ENCODE measurements at places on chromosomes 3 and 15.

- DNase-seq = no peak
Measured at GRCh38 chr15:87477026-87477425, 779.5 kb downstream of the NTRK3 start.

- no peak for DNase-seq
Measured at GRCh38 chr3:12294885-12295580, 6.2 kb downstream of the PPARG start.

DNA sequence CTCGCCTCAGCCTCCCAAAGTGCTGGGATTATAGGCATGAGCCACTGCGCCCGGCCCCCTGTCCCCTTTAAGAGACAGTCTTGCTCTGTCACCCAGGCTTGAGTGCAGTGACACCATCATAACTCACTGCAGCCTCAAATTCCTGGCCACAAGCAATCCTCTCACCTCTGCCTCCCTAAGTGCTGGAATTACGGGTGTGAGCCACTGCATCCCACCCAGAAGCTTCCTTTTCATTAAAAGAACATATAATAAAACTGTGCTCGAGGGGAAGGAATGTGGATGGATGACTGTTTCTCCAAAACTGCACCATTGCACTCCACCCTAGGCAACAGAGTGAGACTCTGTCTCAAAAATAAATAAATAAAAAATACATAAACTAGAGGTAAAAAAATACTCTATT, 70.1 kb downstream of the NCEH1 start:
- DNase-seq = no peak

DNA sequence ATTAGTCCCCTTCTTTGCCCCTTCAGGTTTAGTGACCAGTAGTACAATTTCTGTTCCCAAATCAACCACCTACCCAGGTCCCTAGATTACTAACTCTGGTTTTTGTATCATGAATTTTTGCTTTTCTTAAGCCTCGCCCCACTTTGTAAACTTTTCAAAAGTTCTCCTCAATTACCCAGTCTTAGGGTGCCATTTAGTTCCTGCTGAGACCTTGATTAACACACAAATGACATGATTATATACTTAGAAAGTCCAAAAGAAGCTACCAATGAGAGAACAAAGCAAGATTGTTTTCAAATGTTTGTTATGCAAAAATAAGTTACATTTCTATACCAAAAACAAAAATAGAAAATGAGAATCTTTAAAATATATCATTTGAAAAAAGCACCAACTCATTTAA, 594.4 kb downstream of the SQOR start:
- DNase-seq = no peak

GRCh38 chr3:69413551-69414207, 27.8 kb upstream of the FRMD4B start:
- DNase-seq = no peak

GRCh38 chr3:13419505-13420044, 547 bp downstream of the NUP210 start:
- DNase-seq = no peak

- no peak for DNase-seq
Measured at GRCh38 chr3:142628801-142629200, 32.6 kb downstream of the PLS1 start.

DNA sequence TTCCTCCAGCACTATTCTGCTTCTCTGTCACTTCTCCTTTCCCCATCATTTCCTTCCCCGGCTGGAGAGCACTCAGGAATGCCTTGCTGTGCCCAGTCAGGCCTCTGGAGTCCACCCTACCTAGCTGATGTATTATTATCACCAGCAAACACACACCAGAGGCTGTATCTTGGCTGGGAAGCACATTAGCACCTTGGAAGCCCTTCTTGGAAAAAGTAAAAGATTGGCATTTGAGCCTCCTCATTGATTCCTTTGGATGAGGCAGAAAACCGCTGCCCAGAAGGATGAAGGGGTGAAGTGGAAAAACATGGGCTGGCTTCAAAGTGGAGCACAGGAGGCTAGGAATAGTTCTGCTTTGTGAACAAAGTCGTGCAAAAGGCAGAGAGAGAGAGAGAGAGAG, 244.3 kb downstream of the RPLP1 start:
- no peak for DNase-seq

GRCh38 chr3:4680871-4681300, 187.7 kb downstream of the ITPR1 start:
- no peak for DNase-seq

DNA sequence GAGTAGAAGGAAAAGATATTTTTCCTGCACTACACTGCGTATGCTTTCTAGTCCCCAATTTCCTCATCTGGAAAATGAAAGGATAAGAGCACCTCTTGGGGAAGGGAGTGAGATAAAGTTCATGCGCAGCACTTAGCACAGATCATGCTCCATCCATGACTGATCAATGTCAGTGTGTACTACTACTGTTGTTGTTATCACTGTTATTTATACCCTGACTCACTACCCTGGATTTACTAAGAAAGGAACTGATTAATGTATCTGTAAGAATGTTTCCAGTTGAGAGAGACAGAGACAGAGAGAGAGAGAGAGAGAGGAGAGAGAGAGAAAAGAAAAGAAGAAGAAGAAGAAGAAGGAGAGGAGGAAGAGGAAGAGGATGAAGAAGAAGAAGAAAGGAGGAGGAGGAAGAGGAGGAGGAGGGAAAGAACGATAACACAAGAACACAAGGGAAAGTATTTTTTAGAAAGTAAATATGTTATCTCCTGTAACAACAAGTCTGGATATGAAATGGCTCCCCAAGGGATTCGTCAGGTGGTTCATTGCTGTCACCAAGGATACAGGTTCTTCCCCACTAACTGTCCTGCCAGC, 212.2 kb upstream of the PROK2 start:
- no peak for DNase-seq

DNA sequence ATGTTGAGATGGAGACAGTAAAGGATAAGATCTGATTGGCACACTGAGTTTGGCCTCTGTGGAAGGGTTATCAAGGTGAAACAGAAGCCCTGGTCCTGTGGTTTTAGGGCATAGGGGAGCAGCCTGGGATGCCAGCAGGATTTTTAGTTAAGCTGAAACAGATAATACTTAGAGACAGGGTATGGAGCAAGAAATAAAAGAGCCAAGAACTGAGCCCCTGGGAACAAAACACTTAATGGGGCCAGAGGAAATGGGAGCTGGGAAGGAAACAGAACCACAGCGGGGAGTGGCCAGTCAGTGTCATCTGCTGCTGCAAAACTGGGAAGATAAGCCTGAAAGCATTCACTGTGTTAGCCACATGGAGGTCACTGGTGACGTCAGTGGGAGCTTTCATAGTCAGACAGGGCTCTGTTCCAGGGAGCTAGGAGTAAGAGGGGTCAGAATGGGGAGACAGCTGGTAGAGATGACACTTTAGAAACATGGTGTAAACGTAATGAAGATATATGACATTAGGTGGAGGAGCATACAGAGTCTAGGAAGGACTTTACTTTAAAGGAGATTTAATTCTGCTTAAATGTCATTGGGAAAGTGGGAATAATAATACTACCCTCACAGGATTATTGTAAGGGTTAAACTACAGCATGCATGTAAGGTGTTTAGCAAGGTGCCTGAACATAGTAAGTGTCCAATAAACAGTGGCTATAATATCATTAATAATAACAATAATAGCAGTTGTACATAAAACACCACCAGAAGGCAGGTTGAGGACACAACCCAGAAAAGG, 172.7 kb upstream of the CTNNB1 start:
- no peak for DNase-seq

GRCh38 chr3:112002096-112002971, 3.6 kb downstream of the TAGLN3 start:
- no peak for DNase-seq

GRCh38 chr3:18245721-18246120, 179.4 kb downstream of the SATB1 start:
- no peak for DNase-seq

DNA sequence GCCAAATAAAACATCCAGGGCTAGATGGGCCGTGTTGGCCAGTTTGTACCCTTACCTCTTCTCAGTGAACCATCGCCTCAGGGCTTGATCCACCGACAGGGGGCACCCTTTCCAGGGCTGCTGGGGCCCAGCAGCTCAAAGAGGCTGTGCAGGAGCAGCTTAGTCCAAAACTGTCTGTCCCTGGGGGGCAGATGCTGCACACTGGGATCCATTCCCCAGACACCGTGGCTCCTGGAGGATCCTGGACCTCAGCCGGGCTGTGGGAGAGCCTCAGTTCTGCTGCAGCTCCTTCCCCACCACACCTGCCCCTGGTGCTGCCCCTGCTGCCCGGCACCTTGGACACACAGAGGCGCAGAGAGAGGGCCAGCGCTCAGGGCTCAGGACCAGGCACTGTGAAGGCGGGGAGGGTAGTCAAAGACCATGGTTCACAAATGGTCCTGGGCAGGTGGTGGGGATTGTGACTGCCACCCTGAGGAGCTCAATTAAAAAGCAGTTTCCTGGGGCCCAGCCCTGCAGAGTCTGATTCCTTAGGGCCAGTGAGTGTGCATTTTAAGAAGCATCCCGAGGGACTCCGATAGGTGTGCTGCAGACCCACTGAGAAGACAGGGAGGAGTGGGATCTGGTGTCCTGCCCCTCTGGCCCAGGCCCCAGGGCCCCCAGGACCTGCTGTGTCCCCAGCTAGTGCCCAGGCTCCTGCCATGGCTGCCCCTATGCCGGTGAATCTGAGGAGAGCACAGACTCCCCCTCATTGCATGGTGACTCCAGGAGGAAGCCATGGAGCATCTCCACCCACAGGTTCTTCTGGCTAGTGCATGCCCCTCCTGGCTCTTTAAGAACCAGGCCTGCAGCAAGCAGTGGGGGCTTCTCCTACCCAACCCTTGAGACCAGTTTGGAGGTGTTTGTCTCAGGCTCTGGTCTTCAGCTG, 86.5 kb upstream of the PRR20G start:
- DNase-seq = no peak

DNA sequence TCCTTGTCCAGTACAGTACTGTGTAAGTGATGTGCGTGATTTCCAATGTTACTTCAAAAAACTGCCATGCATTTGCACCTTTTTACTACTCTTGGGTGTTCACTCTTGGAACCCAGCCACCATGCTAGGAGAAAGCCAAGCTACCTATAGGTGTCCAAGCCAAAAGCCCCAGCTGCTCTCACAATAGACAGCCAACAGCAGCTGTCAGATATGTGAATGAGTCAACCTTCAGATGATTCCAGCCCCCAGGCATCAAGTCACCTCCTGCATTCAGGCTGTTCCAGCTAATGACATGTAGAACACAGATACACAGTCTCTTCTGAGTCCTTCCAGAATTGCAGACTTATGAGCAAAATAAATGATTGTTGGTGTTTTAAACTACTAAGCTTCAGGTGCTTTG, 417.7 kb upstream of the TGFBR2 start:
- DNase-seq = no peak

- DNase-seq = no peak
Measured at GRCh38 chr3:106277731-106278130, 408.9 kb upstream of the CBLB start.

DNA sequence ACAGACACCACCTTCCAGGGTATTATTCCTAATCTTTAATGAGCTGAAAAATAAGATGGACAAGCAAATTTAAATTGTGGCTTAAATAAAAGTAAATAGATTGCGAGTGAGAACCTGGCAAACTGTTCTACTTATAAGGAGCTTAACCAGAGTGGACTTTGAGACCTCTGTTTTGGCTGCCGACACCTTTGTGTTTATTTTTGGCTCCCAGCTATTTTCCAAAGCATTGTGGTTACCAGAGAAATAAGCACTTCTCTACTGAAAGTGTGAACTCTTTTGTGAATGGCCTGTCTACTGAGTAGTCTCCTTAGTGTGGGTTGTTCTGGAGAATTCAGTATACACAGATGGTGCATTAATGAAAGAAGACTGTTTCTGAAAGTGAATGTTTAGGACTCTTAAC, 109.4 kb downstream of the ATP8B4 start:
- DNase-seq = no peak

GRCh38 chr3:197496746-197497125, 59.0 kb downstream of the BDH1 start:
- DNase-seq = no peak

GRCh38 chr3:99895703-99896441, 78.2 kb downstream of the CMSS1 start:
- DNase-seq = peak; percentile 38

- no peak for DNase-seq
Measured at GRCh38 chr3:19171794-19172193, 23.5 kb downstream of the KCNH8 start.

DNA sequence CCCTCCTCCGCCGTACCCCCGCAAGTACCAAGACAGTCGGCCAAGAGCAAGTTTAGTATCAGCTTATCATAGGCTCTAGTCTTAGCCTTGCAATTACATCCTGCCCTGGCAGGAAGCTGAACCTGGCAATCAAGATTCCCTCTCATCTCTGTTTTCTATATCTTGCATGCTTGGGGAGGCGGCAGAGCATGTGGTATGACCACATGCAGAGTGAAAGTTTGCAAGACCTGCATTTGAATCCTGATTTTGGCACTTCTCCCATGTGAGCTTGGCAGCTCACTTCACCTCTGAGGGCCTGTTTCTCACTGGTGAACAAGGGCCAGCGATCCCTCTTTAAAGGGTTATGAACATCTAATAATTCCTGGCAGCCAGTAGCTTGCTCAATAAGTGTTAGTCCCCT, 106.1 kb upstream of the FRMD4B start:
- no peak for DNase-seq

DNA sequence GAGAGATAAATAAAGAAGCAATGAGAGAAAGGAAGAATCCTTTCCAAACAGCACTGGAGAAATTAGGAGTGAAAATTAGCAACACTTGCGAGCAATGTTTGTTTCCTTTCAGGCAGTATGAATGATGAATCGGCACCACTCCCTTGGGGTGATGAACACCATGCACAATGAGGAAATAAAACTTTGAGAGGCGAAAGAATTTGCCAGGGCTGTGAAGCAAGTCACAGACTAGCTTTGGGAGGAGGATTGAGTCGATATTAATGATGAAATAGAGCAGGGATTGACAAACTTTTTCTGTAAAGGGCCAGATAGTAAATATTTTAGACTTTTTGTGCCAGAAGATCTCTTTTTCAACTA, 237.7 kb downstream of the AGBL1 start:
- DNase-seq = no peak

GRCh38 chr15:68341760-68342725, 64.5 kb downstream of the FEM1B start:
- no peak for DNase-seq

DNA sequence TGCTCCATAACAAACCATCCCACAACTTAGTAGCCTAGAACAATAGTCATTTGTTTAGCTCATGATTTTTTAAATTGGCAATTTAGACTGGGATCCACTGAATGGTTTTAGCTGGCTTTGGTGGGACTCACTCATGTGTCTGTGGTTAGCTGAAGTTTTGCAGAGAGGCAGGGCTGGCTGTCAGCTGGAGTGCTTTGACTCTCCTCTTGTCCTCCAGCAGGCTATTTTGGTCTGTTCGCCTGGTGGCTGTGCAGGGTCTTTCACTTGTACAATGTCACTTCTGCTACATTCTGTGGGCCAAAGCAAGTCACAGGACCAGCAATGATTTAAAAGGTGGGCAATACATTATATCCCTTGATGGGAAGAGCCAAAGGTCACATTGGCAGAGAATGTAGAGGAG, 1146.5 kb downstream of the ROBO2 start:
- no peak for DNase-seq

- no peak for DNase-seq
Measured at GRCh38 chr15:63061975-63062374, 19.4 kb downstream of the TPM1 start.

GRCh38 chr3:101862416-101863165, 13.3 kb downstream of the NFKBIZ start:
- no peak for DNase-seq
